ENCODE measurements at places on chromosomes 5 and 9. TPM values are rescaled to one million over a fixed set of nuclear protein-coding genes. Genes with fewer than 3 reads are reported as not detected.

DNA sequence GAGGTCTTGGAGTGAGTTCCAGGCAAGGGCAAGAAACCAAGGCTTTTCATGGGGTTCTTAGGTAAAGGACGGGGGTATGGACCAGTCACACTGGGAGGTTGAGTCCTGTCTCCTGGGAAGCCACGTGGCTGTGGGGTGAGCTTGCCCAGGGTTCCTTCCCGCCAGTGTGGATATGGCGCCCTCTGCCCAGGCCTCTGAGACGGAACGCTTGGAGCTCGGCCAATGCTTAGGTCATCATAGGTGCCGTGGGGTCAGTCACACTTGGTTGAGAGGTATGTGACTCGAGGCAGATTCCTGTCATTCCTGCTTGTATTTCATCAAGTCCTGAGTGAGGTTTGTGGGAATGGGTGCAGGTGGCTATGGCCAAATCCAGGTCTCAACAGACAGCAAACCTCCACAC lies 46.2 kb downstream of the TENT4A start:
- DNase-seq: no peak

GRCh38 chr5:125202353-125202752 lies 455.9 kb upstream of the ZNF608 start:
- no peak for DNase-seq

Gene ZNF618
- total RNA-seq: 2.8 TPM

- DNase-seq: no peak
These were observed 17.2 kb downstream of the NKX2-5 start for GRCh38 chr5:173217626-173218397.

GRCh38 chr9:130042406-130042884 lies 544 bp downstream of the FNBP1 start:
- DNase-seq: no peak

Gene LHX3
- not detected for total RNA-seq

DNA sequence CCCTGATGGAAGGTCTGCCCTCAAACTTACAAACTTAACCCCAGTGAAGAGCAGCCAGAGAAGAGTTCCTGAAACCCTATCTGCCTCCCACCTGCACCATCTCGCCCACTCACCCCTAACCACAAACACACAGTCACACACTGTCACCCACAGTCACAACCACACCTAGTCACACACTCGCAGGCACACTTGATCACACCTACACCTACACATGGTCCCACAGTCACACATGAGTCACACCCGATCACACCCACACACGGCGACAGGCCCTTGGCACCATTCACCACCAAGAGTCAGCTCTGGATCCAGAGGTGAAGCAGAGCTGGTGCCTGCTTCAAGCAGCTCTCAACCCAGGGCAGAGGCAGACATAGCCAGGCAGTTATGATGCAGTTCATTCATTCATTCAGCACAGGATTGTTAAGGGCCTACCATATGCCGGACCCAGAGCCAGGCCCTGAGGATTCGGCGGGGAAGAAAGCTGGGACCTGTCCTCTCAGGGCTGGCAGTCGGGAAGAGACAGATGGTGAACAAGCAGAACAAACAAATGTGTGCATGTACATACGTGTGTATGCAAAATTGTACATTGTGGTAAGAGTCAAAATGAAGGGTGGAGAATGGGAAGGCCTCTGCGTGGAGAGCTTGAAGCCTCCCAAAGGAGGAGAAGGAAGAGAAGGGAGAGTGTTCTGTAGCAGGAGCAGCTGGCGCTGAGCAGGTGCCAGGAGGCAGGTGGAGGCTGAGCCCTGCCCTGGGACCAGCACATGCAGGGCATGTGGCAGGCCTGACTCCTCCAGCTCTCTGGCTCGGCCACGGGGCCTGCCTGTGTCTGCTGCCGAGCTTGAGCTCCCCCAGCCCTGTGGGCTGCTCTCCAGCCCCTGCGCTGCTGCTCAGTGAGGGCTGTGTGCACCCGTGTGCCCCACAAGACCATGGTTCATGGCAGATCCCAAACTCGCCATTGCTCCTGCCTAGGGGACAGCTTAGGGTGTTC lies 6.4 kb downstream of the TSPAN17 start:
- DNase-seq: no peak

Gene STKLD1
- total RNA-seq: not detected

Gene CNTNAP3
- 80.2 TPM for total RNA-seq

GRCh38 chr5:136375920-136376319 lies 10.6 kb upstream of the TRPC7 start:
- no peak for DNase-seq

DNA sequence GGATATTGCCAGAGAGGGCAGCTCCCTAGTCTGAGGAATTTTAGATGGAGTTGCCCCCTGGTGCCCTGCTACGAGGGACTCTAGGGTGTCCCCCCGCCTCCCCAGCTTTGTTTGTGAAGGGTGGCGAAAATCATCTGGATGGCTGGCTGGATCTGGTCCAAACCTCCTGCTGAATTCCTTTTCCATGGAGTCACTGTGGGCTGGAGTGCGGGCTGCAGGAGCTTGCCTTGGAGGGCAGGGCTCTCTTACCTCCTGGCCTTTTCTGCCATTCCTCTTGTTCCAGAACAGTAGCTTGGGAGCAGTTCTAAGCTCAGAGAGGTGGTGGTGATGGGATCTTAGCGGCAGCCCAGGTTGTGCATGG lies 2.1 kb downstream of the SYNPO start:
- DNase-seq: no peak

Gene HSD17B3
- not detected for total RNA-seq

DNA sequence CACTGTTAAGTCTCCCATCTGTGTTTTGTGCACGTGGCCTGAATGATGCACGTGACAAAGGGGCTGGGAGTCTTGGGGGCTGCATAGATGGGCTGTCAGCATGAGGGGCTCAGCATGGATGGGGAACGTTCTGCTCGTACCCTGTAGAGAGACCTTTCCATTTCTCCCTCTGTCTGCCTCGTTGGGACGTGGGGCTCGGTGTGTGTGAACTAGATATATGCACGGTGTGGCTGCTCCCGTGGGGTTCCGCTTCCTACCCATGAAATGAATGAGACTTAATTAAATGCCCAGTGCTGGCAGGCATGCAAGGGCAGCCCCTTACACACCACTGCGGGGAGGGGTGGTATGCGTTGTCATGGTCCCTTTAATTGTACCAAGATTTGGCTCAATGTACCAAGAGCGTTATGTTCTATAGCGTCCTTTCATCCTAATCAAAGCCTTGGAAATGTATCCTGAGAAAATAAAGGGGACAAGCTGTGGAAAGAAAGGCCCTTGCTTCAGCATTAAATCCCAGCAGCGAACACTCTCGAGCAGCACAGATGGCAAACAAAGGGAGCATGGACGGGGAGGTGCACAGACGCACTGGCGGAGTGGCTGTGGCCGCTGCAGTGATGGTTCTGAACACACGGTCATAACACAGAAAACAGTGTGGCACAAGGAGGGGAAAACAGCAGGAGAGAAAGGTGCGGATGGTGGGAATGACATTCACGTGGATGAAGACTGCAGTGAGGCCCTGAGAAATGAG lies 66.8 kb downstream of the RASGEF1C start:
- DNase-seq: peak; percentile 77

All from esophagus muscularis mucosa (tissue), 4 donors.